ENCODE measurements at places on chromosomes 4 and X. TPM values are rescaled to one million over a fixed set of nuclear protein-coding genes. Genes with fewer than 3 reads are reported as not detected.

- DNase-seq: no peak
These were observed 352.8 kb downstream of the SPRY1 start for GRCh38 chr4:123749383-123749782.

DNA sequence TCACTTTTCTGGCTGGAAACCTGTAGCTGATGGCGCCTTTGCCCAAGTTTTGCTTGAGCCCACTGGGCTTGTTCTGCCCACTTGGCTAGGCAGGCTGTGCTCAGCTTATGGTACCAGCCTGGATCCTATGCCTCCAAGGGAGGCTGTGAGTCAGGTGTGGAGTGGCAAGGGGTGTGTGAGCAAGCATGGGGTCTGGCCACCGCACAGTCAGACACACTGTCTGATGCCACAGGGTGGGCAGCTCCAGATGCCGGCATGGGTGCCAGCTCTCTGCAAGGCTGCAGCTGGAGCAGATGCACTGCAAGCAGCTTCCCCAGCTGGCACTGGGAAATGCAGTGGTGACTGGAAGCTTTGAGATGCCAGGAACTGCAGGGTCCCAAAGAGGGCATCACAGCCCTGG is 16.3 kb upstream of the GIMD1 start:
- DNase-seq: no peak

Gene GDPD2
- total RNA-seq: not detected

Gene L1CAM
- total RNA-seq: 3.9 TPM
